ENCODE measurements at places on chromosomes 7 and 10.

DNA sequence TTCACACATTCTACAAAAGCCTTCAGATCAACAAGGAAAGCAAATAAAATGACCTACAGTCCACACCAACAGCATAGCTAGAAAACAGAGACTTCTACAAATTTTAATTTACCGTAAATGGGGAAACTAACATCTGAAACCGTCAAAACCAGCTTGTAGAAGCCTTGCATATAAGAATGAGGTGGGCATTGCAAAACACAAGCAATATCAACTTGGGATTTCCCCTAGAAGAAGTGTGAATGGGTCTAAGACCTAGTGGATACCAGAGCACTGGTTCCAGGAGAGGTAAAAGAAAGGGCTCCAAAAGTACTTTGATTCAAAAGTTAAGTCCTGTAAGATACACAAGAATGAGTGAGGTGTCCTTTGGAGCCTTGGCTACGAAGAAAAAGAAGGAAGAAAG, 18.7 kb downstream of the RTKN2 start:
- no peak for DNase-seq

DNA sequence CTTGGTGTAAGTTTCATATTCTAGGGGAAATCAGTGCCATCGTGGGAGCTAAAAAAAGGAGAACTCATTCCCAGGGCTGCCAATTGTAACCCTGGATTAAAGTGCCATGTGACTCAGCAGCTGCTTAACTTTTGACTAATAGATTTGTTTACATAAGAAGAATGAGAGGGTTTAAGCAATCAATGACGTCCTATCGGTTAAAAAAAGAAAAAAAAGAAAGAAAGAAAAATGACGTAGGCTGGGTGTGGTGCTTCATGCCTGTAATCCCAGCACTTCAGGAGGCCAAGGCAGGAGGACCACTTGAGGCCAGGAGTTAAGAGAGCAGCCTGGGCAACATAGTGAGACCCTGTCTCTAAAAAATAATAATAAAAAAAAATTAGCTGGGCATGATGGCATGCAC, 116.2 kb upstream of the AFAP1L2 start:
- DNase-seq = no peak

- no peak for DNase-seq
Observed at GRCh38 chr7:139095194-139095659, 14.3 kb downstream of the ZC3HAV1 start.

- DNase-seq = no peak
Observed at GRCh38 chr10:70595566-70596016, 7.0 kb downstream of the PRF1 start.

DNA sequence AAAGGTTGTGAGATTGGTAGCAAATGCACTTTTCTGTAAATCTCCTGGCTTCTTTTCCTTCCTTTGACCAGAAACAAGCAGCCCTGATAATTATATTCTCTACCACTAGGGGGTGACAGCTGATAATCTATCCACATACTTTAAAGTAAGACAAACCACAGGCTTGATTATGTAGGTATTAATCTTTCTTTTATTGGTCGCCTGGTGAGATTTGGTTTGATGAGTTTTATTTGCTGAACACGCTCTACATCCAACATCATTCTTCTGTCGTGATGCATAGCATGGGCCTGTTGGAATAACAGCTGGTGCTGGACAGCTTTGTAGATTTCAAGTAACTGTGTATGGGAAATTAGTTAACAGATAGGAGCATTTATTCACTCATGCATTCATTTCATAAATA, 63.5 kb downstream of the ZNF365 start:
- DNase-seq = no peak

GRCh38 chr10:26435852-26436251, 2.3 kb upstream of the APBB1IP start:
- no peak for DNase-seq

- no peak for DNase-seq
Observed at GRCh38 chr10:93465806-93466675, 16.1 kb downstream of the MYOF start.

- DNase-seq = peak; percentile 88
Observed at GRCh38 chr10:28939281-28940157, 262.2 kb downstream of the BAMBI start.
